ENCODE measurements at places on chromosomes 2 and 18.

DNA sequence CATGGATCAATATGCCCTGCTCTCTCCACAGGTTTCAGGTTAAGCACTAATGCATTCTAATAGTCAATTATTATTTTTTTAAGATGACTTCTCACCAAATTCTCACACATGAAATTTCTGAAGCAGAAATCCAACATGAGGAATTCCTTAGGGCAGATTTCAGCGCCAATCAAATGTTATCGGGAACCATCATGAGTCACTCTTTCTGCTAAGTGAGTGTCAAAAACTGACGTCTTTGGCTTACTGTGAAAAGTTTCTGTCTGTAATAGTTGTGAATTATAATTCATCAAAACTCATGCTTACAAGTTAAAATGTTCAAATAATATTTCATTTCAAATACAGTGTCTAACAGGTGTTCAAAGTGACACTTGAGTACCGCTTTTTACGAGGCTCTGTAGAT is 1038.6 kb downstream of the SOCS6 start:
- DNase-seq, result no peak

- DNase-seq, result no peak
Observed at GRCh38 chr2:172000696-172001361, 1.1 kb downstream of the METAP1D start.

GRCh38 chr18:44651918-44652572 is 28.6 kb upstream of the SETBP1 start:
- no peak for DNase-seq

DNA sequence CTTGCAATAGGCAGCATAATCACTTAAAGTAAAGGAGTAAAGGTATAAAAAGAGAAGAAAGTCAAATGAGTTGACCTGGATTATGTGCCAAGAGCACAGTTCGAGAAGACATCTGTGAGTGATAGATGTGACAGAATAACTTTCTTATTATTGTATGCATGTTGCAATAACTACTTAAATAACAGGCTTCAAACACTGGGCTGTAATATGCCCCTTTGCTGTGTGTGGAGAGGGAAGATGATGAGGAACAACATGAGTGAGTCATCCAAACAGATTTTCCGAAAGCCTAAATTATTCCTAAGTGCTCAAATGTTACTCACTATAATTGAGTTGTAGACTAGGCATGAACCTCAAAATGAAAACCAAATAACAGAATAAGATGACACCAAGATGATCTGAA is 328.1 kb downstream of the EXOC6B start:
- no peak for DNase-seq

GRCh38 chr18:13279181-13280069 is 60.9 kb downstream of the LDLRAD4 start:
- no peak for DNase-seq

GRCh38 chr2:103805746-103806145 is 1043.9 kb downstream of the TMEM182 start:
- no peak for DNase-seq

- no peak for DNase-seq
Observed at GRCh38 chr2:67772216-67773170, 290.3 kb downstream of the C1D start.

DNA sequence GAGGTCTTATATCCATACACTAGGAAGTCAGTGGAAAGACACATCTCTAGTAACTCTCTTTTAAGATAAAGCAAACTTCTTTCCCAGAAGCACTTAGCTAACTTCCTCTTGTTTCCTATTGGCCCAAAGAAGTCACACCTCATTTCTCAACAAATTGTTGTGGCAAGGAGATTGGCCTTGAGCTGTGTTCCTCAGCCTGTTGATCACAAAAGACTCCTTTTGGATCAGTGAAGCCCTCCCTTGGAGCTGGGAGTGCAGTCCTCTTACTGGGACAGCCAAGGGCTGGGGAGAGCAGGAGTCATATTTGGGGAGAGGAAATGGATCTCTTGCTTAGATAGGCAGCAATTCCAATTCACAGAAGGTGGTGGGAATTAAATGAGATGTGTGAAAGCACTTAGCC is 51.2 kb upstream of the DAPL1 start:
- no peak for DNase-seq

- no peak for DNase-seq
Observed at GRCh38 chr2:230742781-230743180, 30.1 kb downstream of the CAB39 start.

GRCh38 chr2:227566012-227566411 is 32.7 kb upstream of the SCYGR2 start:
- DNase-seq, result no peak

DNA sequence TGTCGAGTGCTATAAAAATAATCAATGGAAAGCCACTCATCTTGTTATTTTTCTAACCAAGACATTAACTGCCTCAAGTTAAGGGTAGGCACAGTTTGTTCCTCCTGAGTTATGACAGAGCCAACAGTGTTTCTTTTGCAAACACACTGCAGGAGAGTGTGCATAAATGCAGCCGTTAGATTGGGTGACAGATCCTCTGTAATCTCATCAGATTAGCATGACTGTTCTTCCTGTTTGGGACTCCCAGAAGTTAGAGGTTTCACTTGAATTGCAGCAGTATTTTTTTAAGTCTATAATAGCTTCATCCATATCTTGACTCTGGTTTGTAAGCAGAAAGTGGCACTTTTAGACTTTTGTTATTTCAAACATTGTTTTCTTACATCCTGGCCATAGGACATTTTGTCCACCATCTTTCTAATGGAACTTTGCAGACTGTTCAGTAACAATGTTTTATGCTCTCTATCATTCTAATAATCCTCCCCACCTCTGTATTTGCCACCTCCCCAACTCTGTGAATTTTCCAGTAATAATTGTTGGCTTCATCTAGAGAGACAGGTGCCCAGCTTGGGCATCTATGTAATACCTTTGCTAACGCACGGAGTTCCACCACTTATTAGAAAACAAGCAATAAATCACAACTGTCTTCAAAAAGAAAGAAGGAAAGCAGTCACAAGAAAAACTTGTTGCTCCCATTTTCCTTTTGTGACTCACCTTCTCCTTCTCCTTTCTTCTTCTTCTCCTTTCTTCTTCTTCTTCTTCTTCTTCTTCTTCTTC is 560.0 kb downstream of the ADCYAP1 start:
- DNase-seq, result no peak

DNA sequence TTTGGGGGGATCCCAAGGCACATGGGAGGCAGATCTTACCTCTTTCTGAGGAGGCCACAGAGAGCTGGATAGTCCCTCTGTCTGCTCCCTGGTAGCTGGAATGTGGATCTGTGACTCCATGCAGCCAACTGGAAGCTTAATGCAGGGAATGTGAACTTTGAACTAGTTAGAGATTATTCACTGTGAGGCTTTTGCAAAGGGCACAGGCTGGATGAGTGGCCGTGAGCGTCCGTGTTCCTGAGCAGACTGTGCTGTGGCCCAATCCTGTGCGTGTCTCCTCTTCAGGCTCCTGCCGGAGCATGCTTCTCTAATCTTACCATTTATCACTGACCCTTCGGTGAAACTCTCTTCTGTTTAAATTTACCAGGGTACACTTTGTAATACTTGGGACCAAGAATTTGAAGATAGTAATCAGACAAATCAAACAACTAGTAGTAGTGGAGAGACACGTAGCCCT is 187.6 kb downstream of the PTPRM start:
- DNase-seq, result no peak

- DNase-seq, result no peak
Observed at GRCh38 chr2:125679903-125680302, 976.1 kb upstream of the GYPC start.

DNA sequence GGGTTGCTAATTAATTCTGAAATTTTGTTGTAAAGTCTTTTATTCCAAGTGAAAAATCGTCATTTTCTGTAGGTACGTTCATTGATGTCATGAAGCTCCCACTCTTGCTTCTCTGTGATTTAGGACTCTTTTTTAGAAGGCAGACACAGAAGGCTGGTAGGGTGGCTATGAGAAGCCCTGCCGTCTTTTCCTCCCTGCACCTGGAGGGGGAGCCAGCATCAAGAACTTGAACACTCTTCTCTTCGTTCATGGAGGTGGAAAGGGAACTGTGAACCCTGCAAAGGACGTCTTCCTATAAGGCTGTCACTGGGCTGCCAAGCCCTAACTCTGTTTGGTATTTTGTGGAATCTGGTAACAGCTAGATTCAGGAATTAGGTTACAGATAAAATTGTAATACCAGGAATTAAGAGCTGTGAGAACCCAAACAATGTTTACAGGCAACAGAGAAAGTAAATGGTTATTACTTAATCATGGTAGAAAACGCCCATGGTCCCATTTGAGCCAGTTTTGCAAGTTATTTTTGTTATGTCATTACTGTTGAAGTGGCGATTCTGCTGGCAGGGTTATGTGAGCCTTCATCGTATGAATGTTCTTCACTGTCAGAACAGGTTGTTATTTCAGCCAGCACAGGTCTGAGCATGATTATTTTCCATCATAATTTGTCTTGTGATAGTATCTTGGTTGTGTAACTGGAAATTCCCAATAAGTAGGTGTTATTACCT is 112.2 kb downstream of the OSBPL6 start:
- peak; percentile 4 for DNase-seq

- no peak for DNase-seq
Observed at GRCh38 chr2:157359628-157360027, 34.0 kb upstream of the ERMN start.

DNA sequence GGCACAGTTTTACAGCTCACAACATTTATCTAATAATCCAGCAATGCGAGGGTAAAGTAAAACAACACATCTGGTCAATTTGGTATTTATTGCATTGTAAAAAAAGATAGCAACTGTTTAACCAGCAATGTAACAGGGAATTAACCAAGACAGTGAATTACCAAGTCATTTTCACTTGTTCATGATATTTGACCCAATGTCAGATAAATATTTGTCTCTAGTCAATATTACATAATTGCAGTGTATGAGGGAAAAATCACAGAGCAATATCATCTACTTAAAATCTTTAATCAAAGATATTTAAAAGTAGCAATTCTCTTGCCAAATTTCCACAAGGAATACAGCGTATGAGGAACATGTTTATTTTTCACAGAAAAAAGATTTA is 1265.1 kb upstream of the CHAC2 start:
- no peak for DNase-seq

GRCh38 chr2:76296438-76296837 is 585.7 kb upstream of the GCFC2 start:
- DNase-seq, result no peak

DNA sequence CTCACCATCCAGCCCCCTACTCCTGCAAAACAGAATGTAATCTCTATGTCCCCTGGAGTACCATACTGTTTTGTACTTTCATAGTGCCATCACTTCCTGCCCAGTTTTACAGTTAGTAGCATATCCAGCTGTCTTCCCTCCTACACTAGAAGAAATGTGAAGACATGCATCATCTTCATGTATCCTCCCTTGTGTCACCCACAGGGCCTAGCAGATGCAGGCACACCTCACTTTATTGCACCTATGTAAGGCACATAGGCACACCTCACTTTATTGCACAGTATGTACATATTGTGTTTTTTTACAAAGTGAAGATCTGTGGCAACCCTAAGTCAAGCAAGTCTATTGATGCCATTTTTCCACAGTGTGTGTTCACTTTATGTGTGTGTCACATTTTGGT is 12.0 kb downstream of the DNAJC27 start:
- no peak for DNase-seq

- DNase-seq, result no peak
Observed at GRCh38 chr2:115034801-115035200, 592.4 kb downstream of the DPP10 start.

- no peak for DNase-seq
Observed at GRCh38 chr2:224930124-224930523, 112.1 kb downstream of the DOCK10 start.

- DNase-seq, result no peak
Observed at GRCh38 chr2:238879621-238880377, 31.9 kb downstream of the TWIST2 start.

- DNase-seq, result no peak
Observed at GRCh38 chr18:51162617-51163016, 34.9 kb downstream of the MEX3C start.

- no peak for DNase-seq
Observed at GRCh38 chr2:24365051-24365450, 4.7 kb upstream of the ITSN2 start.

GRCh38 chr18:79699653-79700052 is 20.1 kb downstream of the CTDP1 start:
- no peak for DNase-seq

DNA sequence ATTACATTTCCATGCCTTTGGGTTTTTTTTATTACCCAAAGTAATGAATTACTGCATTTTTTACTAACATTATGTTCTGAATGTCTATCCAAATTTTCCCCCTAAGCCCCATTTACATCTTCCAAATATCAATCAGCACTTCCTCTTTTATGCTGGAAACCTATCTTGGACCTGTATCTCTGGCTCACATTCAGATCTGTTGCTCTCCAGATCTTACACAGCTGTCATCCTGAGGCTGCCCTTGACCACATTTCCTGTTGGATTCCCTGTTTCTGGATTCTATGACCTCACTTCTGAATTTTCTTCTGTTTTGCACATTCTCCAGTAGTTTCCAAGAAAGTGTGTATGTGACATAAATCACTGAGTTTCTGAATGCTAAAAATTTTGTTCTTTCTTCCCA is 146.7 kb downstream of the PDE1A start:
- no peak for DNase-seq

DNA sequence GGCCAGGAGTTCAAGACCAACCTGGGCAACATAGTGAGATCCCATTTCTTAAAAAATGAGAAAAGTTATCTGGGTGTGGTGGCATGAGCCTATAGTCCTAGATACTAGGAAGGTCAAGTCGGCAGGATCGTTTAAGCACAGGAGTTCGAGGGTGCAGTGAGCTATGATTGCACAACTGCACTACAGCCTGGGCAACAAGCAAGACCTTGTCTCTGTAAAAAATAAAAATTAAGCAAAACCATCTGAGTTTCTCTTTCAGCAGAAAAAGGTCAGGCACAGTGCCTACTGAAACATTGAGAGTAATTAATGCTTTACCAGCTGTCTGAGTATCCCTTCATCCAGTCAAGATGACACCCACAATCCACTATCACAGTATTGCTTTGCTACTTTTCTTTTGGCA is 258.3 kb downstream of the MBD5 start:
- DNase-seq, result no peak

DNA sequence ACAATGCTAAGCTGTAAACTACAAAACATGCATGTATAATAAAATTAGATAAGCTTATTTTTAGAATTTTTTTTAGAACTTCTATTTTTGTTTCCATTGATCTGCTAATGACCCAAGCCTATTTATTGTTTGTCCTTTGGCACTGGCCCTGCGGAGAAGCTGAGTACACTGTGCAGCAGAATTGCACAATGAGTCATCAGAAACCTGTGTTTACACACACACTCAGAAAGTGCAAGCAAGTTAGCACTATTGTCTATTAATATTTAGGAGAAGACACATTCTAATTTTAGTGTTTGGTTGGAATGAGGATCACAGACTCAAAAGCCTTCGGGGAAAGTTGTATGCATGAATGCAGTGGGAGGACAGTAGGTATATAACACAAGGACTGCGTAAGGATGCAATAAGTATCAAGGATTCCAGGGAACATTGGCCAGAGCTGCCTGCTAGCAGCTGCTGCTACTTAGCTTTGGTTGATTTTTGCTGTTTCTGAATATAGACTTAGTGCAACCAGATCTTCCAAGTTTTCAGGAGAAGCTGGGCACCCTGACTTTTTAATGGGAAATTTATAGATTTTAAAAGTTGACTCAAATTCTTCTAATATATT is 128.2 kb downstream of the KCNH7 start:
- DNase-seq, result no peak

GRCh38 chr2:262117-262516 is 1.7 kb downstream of the SH3YL1 start:
- no peak for DNase-seq

GRCh38 chr2:8021921-8022320 is 659.9 kb upstream of the ID2 start:
- DNase-seq, result no peak

- DNase-seq, result no peak
Observed at GRCh38 chr2:173050684-173051083, 25.0 kb upstream of the MAP3K20 start.

GRCh38 chr18:45164551-45164950 is 450.7 kb upstream of the SLC14A2 start:
- no peak for DNase-seq
